ENCODE measurements at places on chromosomes 1 and 21.

GRCh38 chr1:201696217-201696761 is 132.7 kb upstream of the IPO9 start:
- DNase-seq: no peak

- DNase-seq: no peak
These were observed 38.4 kb upstream of the CDC42BPA start for GRCh38 chr1:227356620-227357146.

- DNase-seq: no peak
These were observed 93.9 kb upstream of the CSF3R start for GRCh38 chr1:36576551-36577110.

GRCh38 chr1:246476771-246477170 is 30.3 kb downstream of the SMYD3 start:
- no peak for DNase-seq
